ENCODE measurements at places on chromosomes 12 and 14.

- no peak for DNase-seq
Observed at GRCh38 chr12:580813-581212, 82.4 kb downstream of the NINJ2 start.

DNA sequence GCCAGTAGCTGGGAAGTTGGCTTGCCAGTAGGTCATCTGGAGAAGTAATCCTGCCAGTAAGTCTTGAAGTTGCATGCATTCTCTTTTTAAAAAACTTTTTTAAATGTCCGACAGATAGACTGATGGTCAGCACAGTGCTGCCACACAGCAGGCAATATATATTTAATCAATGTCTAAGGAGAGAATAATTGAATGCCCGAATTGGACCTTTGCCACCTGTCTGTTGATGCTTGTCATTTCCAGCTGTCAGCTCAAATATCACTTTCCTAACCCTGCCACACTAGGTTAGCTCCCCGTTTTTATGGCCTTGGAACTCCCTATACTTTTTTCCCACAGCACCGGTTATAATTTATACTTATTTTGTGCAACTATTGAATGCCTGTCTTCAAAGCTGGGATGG is 2.1 kb upstream of the SLC15A4 start:
- DNase-seq: no peak

DNA sequence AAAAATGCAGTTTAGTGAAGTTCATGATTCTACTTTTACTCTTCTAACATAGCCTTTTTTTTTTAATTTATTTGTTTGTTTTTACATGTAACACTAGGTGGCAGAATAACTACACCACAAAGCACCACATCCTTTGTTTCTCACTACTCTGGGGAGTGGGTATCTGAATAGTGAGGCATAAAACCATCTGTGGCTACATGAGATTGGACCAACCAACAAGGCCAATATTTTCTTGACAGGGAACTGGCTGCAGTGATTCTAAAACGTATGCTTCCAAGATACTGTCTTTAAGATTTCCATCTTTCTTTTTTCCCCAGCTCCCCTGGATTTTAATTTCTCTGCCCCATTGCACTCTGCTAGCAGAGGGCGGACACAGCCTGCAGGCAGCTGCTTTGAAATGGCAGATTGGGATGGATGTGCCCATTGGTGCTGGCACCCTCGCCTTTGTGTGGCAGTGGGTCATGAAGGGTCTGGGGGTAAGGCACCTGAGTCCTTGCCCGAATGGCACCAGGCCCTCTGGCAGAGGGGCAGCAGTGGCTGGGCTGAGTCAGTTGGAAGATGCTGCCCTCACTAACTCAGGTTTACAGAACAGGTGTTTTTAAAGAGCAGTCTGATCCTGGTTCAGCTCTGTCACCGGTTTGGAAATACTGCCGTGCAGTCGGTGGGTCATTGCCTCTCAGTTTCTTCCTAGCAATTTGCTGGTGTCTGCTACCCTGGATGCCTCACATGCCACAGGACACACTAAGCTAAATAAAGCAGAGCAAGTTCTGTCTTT is 429.1 kb downstream of the RAD51B start:
- DNase-seq: no peak

GRCh38 chr12:1939801-1940607 is 21.6 kb upstream of the CACNA2D4 start:
- DNase-seq: peak; percentile 73

GRCh38 chr12:123150744-123151456 is at the start of gene PITPNM2:
Gene PITPNM2 (minus strand): TSS chr12:123151090. CDS start chr12:123034590, 116,500 bp downstream.
- peak; percentile 48 for DNase-seq

- DNase-seq: no peak
Observed at GRCh38 chr12:57609781-57610553, 1.3 kb upstream of the ARHGEF25 start.

GRCh38 chr12:26564391-26564790 is 268.6 kb downstream of the ITPR2 start:
- DNase-seq: no peak

- no peak for DNase-seq
Observed at GRCh38 chr14:88299865-88300530, 23.1 kb downstream of the KCNK10 start.

- no peak for DNase-seq
Observed at GRCh38 chr12:97912943-97913342, 450.3 kb downstream of the RMST start.
